GM19239 (cell line): ENCODE measurements at places on chromosomes 7 and 10.

GRCh38 chr10:124291001-124291701, 127.6 kb downstream of the OAT start:
- no peak for DNase-seq

GRCh38 chr10:17171141-17171641, 30.3 kb downstream of the TRDMT1 start:
- no peak for DNase-seq

GRCh38 chr7:145902123-145902522, 214.5 kb upstream of the CNTNAP2 start:
- no peak for DNase-seq

DNA sequence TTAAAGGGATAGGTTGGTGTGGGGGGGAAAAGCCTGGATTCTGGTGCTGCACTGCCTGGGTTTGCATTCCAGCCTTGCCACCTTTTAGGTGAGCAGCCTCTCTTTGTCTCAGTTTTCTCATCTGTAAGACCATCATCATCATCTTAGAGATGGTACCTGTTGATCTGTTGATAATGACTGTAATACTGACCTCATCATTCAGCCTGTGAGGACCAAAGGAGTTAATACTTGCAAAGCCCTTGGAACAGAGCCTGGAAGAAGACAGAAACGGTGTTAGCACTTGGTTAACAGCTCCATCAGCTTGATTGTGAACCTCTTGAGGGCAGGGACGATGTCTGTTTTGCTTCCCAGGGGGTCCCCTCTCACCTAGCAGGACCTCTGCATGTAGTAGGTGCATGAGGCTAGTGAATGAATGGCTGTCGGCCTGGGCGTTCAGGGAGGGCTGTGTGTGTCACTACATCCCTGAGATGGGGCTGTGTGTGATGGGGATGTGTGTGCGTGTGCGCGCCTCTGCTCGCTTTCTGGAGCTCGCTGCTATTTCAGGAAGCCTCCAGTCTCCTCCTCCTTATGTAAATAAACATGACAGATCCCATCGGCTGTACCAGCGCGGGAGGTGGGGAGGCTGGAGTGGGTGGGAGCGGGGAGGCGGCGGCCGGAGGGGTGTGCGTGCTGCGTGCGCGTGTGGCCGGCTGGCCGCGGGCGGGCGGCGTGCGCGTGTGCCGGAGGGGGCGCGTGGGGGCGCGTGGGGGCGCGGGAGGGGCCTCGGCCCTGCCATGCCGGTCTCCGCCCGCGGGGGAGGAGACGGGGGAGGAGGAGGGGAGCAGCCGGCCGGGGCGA, 61.2 kb downstream of the NEURL1 start:
- DNase-seq: no peak

- no peak for DNase-seq
Observed at GRCh38 chr7:84509522-84509921, 314.9 kb upstream of the SEMA3A start.

DNA sequence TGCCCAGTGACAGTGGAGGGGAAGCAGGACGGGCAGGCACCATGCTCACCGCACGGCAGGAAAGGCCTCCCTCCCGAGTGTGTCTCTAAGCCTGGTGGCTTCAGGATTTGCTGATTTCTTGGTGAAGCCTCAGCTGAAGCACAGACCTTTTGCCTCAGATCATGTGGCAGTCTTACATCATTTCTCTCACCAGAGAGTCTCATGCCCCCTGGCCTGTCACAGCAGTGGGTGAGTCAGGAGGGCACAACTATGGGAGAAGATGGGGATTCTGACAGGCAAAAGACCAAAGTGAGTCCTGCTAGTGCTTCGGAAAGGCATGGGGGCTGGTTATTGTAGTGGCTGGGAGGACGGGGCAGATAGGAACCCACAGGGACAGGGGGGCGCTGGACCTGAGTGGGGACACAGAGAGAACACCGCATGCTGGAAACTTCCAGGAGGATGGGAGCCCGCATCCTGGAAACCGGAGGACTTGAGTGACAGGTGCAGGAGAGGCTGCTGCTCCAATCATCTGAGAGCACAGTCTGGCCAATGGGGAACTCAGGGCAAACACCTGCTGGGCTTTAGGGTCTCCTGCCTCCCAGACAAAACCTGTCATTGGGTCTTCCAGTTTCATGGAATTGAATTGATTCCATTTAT, 166.8 kb downstream of the ADARB2 start:
- DNase-seq: no peak

GRCh38 chr7:111796671-111797070, 234.4 kb upstream of the IMMP2L start:
- no peak for DNase-seq

DNA sequence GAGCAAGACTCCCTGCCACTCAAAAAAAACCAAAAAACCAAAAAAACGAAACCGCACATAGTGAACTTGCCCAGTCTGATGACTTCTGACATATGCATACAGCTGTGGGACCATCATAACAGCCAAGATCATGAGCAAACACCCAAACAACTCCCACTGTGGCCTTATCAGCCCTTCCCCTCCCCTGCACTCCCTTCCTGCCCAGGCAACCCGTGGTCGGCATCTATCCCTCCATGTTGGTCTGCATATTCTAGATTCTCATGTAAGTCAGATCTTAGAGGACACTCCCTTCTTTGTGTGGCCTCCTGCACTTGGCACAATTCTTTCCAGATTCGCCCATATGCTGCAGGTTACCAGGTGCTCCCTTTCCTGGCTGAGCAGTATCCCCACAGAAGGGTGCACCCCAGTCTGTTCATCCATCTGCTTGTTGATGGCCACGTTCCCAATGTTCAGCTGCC, 72.8 kb downstream of the GNA12 start:
- no peak for DNase-seq

GRCh38 chr7:4015996-4016395, 666.1 kb upstream of the FOXK1 start:
- no peak for DNase-seq

- no peak for DNase-seq
Observed at GRCh38 chr10:88070080-88070880, 206.9 kb downstream of the PTEN start.

GRCh38 chr7:77216181-77216845, 16.7 kb upstream of the FGL2 start:
- DNase-seq: no peak

DNA sequence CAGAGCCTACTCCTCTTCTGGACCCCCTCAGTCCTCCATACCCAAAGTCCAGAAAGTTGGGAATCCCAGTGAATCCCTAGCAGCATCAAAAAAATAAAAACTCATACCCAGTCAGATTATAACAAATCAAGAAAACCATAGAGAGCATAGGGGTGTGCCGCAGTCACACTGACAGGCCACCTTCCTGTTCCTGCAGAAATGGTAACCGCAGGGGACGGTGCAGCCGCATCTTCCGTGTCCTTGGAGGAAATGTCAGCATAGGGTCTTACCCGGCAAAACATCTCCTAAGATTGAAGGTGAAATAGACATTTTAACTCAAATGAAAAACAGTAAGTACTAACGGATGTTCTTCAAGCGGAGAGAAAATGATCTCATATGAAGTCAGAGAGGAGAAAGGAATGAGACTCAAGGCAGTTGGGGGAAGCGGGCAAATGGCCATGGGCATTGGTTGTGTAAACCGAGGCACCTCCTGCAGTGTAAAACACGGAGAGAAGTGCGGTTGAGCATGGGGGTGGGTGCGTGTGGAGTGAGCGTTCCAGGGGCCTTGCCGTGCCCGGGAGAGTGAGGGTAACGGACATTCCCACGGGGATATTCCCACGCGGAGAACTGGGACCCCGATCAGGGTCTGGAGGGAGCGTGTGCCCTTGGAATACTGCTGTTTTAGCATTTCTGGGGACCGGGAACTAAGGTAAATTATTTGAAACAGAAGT, 110.8 kb downstream of the NKX6-2 start:
- DNase-seq: no peak

GRCh38 chr10:5494611-5495010, 4.8 kb downstream of the CALML5 start:
- no peak for DNase-seq

DNA sequence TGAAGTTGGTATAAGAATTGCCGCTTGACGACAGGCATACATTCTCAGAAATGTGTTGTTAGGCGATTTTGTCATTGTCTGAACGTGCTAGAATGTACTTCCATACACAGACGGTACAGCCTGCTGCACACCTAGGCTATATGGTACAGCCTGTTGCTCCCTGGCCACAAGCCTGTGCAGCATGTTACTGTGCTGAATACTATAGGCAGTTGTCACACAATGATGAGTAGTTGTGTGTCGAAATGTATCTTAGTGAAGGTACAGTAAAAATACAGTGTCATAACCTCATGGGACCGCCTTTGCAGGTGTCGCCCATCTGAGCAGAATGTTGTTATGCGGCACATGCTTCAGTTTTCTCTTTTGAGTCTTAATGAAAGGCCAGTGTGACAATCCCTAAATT, 66.5 kb downstream of the SHH start:
- DNase-seq: no peak

GRCh38 chr7:50687575-50688225, 95.0 kb downstream of the GRB10 start:
- no peak for DNase-seq

- DNase-seq: no peak
Observed at GRCh38 chr10:12191715-12192114, 4.0 kb downstream of the NUDT5 start.

GRCh38 chr7:70830060-70830395, 301.9 kb upstream of the GALNT17 start:
- no peak for DNase-seq

- DNase-seq: no peak
Observed at GRCh38 chr10:77533146-77533886, 104.3 kb downstream of the KCNMA1 start.

- no peak for DNase-seq
Observed at GRCh38 chr10:84416245-84416555, 87.8 kb downstream of the CCSER2 start.

DNA sequence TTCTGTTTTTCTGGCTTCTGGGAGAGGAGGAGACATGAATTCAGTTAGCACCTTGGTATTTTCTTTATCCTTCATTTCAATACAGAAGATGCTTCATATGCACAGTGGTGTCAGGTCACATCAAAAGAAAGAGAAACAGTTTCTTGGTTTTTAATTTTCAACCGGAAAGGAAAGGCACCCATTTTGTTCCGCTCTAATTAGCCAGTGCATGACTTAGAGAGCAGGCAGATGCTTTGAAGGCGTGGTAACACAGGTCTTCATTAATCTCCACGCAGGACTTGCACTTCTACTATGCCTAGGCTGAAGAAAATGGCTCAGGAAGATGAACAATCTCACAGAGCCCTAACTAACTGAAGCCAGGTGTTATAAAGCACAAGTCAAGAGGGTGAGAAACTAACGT, 70.4 kb upstream of the ATRNL1 start:
- no peak for DNase-seq

- no peak for DNase-seq
Observed at GRCh38 chr7:124566583-124566982, 199.0 kb downstream of the GPR37 start.

- DNase-seq: no peak
Observed at GRCh38 chr10:49844775-49845595, 82.9 kb upstream of the OGDHL start.

GRCh38 chr10:29805134-29805723, 170.5 kb upstream of the SVIL start:
- no peak for DNase-seq

DNA sequence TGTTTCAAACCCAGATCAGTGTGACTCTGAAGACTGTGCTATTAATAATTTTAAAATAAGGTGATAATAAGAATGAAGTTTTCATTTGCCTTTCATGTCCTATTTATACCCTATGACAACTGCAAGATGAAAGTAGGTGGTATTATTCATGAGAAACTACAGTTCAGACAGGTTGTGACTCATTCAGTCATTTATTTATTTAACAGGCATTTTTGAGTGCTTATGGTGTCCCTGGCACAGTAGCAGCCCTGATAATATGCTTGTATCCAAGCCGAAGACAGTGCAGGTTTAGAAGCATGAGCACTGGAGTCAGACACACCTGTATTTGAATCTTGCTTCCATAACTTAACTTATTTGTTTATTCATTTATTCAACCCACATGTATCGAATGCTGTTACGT, 87.1 kb downstream of the FZD1 start:
- DNase-seq: no peak

DNA sequence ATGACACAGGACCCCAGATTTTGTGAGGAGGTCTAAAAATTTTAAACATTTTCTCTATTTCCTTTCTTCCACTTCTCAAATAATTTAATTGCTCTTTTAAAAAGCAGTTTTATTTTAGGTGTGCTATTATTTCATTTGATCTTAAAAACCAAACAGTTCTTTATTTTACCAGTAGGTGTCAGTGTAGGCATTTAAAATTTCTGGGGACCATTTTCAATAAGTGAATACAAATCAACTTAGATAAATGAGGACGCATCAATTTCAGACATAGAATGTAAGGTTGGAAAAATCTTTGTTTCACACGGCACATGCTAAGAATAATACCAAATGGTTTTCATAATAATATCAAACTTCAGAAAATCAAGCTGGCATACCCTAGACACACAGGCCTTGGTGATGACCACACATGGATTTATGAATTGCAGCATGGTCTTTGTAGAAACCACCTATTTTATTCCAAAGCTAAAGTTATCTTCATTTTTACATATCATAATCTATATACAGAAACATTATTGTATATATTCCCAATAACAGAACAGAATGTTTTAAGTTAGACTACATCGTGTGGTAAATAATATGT, 127.6 kb upstream of the SLC26A5 start:
- DNase-seq: no peak

- no peak for DNase-seq
Observed at GRCh38 chr10:43299579-43299978, 32.7 kb upstream of the RASGEF1A start.

DNA sequence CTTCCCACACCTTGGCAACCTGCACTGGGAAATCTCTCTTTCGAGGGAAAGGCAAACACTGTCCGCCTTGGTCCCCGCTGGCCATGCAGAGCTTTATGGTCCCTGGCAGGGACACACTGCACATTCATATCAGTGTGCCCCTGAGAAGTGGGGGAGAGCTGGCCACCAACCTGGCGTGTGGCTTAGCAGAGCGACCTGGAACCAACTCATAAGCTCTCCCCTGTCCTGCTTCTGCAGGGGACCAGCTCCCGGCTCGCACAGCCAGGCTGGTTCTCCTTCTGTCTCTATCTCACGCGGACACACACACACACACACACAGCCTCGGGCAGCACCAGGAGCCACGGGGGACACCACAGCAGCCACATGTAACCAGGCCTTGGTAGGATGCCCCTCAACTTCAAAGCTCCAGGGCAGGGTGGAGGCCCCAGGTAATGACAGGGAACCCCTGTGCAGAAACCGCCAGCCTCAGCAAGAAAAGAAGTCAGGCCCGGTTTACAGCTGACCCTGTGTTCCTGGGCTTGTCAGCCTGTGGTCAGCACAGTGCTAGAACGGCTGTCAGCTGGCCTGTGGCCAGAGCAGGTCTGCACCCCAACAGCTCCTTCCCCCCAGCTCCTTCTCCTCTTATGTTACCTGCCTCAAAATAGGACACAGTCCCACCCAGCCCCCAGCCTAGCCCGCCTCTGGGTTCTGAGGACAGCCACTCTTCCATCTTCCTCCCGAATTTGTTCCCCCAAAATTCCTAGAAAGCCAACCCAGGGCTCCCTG, 69.3 kb downstream of the OAT start:
- DNase-seq: no peak
